ENCODE measurements at places on chromosomes 3 and 15.

- peak; percentile 62 for DNase-seq
These were observed 53.9 kb upstream of the MELTF start for GRCh38 chr3:197083486-197083885.

DNA sequence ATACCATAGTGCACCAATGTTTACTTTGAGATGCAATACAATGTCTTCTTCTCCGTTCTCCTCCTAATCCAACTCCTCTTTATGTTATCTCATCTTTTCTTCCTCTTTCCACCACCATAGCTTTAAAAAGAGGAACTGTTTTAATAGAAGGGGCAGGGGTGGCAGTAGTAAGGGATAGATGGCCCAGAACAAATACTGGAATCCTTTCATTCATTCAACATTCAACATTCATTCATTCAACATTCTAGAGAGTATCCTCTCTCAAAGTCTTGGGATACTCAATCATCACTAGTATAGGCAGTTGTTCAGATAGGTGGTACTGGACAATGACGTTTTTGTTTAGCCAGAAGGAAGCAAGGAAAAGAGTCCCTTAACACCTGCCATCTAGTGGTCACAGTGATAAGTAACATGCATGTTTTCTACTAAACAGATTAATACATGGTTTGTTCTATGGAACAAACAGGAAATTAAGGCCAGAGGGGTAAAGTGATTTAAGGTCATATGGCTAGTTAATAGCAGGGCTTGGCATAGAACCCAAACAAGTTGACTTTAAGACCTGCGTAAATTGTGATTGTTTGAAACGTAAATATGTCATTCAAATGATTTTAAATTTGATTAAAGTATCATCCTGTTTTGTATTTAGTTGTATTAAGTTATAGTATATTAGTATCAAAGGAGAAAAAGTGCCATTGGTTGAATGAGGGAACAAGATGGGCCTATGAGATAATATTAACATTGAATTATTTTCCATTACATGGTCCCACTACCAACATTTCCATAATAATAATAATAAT, 26.9 kb upstream of the EHHADH start:
- no peak for DNase-seq

- no peak for DNase-seq
These were observed 759 bp upstream of the ARID3B start for GRCh38 chr15:74540161-74540760.

DNA sequence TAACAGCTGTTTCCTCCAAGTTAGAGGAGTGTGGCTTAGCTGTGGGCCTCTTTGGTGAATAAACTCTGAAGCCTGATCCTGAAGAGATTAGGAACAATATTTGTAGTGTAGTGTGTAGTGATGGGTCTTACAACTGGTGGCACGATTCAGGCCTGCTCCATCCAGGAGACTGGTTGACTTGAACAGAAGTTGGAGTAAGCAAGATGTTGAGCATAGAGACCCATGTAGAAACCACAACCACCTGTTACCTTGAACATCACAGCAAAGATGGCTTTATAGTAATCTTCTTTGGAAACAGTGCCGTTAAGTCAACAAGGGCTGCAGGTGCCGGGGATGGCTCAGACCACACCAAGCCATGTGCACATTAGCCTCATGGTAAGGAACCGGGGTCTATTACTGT, 74.2 kb upstream of the RASGRP1 start:
- no peak for DNase-seq

GRCh38 chr3:79872483-79872882, 104.7 kb upstream of the ROBO1 start:
- no peak for DNase-seq

GRCh38 chr3:186696522-186696921, 20.6 kb upstream of the KNG1 start:
- DNase-seq, result no peak

GRCh38 chr3:170178651-170179050, 2.9 kb downstream of the PHC3 start:
- DNase-seq, result peak; percentile 30

DNA sequence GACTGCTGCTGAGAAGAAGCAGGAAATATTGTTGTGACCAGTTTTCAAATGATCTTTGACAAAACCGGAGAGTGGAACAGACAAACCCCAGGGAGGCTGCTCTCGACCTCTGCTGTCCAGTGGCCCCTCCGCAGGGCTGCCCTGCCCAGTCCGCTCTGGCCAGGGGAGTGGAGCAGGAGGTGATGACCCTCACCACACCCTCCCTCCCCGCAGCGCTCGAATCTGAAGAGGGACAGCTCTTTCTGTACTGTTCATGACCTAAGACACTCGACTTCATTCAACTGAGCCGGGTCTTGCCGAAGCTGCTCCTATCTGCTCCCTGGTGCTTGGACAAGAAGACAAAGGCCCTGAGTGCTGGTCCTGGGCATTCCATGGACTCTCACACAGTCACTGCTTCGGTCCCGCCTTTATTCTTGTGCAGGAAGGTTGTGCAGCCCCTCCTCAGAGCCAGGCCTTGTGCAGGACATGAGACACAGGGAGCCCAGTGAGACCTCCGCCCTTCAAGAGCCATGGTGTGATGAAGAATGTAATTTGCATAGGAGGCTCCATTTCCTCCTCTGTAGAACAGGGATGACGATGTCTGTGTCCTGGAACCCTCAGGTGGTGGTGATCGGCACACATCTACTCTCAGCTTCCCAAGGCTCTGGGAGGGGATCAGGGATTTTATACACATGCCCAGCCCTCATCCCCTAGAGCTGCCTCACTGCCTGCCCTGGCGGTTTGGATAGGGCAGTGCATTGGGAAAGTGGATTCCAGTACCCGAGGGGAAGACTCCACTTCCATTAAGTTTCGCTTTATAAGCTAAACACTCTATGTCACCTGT, 97.1 kb upstream of the PRR20G start:
- DNase-seq, result no peak

DNA sequence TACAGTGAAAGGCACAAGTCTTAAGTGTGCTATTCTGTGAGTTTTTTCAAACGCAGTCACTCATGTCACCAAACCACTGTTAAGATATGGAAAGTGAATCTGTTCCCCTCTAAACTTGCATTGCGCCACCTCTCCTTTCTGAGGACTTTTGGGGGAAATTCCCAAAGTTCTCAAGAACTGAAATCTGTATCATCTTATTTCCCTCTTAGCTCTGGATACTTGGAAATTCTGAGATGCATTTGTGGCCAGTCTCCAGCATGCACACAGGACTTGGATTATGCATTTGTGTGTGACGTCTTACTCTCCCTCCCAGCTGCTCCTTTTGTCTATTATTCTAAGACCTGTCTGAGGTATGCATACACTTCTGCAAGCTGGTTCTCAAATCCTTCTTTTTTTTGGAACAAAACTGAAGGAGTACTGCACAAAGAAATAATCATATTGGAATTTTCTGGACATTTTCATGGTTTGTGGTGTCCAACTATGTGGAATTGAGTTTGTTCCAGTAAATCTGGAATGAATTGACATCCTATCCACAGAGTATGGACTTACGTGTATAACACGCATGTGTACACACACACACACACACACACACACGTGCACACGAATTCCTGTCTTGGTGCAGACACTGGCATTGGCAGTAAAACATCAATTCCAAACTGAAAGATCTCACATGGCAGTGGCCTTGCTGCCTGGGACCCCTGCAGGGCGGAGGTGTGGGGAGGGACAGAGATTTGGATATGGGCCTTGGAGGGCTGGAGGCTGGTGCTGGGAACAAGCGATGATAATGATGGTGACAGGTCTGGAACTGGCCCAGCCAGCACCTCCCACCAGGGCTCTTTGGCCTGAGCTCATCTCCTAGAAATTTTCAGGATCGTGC, 8.2 kb upstream of the LCTL start:
- no peak for DNase-seq

- DNase-seq, result no peak
These were observed 133.3 kb downstream of the RPLP1 start for GRCh38 chr15:69585937-69586336.

DNA sequence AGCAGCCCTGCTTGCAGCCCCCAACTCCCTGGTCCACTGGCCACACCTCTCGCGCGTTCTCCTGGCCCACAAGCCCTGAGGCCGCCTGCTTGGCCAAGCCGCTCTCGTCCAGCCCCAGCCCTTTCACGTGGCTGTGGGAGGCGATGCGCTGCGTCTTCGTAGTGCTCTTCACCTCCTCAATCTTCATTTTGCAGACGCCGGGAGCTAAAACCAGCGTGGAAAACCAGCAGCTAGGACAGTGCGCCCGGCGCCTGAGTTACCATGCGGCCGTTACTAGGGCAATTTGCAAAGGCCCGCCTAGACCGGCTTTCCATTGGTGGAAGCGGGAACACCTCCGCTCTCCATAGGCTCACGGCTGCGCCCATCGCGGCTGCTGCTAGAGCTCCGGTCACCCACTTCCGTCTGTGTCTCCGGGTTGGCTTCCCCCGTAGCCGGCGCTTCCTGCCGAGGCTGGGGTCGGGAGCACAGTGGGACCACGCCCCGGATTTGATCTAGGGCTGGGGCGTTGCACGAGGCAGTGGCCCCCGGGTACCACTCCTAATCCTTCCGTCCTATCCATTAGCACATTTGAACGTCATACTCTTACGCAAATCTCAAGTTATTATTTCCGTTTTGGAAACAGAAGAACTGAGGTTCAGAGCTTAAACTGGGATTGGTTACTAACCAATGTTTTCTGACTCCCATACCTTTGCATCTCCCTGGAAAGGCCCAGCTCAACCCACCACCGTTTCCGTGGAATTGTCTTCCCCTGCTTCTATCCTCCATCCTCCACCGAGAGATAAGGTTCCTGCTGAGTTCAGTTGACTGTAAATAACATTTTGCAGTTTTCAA, at the start of gene RUVBL1:
TSS of gene RUVBL1 (minus strand) at position 275 of the 831 bp plus-strand sequence. CDS start at position 187, 88 bp downstream.
- DNase-seq, result peak; percentile 99

GRCh38 chr3:48466386-48467109, 20.0 kb downstream of the ATRIP start:
- peak; percentile 36 for DNase-seq

GRCh38 chr3:72487078-72487765, 361.0 kb downstream of the SHQ1 start:
- DNase-seq, result peak; percentile 71

- no peak for DNase-seq
These were observed 3.1 kb upstream of the CDV3 start for GRCh38 chr3:133570139-133570936.

DNA sequence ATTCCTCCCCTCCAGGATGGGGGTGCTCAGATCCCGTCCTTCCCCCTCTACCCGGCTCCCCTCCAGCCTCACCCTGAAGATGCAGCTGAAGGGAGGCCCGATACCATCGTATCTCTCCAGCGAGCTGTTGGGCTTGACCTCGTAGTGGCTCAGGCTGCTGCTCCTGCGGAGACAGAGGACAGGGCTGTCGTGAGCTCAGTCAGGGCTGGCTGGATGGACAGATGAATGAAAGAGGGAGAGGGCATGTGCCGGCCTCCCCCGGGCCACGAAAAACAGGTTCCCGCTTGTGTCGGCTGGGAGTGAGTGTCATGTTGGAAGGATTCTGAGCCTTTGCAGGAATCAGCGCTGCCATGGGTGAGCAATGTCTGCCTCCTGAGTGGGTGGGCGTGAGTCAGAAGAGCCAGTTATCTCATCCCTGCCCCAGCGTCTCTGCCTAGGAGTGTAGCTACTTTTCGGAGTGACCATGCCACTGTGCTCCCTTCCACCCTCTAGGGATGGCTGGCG, 35.2 kb downstream of the FEM1B start:
- DNase-seq, result no peak

GRCh38 chr15:62931650-62932049, 110.9 kb upstream of the TPM1 start:
- DNase-seq, result no peak

DNA sequence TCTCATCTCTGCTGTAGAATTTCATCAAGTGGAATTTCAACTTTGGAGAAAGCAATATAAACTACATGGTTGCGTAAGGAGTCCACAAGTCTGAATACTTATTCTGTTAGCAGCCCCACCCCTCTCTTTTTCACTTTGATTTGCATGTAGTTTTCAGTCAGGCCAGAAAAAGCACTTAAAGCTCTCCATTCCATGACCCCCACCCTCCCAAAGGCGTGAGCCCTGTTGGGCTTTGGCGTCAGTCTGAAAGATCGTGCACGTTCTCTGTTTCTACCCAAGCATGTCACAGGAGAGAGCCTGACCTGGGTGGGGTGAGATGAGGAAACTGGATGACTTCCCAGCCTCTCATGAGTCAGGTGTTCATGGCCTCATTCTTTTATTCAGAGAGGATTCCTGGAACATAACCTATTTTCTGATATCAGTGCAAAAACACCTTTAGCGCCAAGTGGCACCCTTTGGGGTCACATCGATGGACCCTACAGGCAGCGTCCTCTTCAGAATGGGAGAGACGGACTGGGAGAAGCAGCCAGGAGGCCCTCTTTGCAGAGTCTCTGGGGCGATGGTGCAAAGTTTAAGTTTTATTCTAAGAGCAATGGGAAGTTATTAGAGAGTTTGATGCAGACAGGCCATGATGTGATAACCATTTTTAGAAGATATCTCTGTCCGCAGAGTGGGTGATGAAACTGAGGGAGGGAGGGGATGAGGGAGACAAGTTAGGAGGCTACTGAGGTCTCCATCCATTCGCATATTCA, 55.8 kb downstream of the LSM3 start:
- DNase-seq, result no peak

GRCh38 chr3:4703054-4703480, 209.9 kb downstream of the ITPR1 start:
- DNase-seq, result no peak

DNA sequence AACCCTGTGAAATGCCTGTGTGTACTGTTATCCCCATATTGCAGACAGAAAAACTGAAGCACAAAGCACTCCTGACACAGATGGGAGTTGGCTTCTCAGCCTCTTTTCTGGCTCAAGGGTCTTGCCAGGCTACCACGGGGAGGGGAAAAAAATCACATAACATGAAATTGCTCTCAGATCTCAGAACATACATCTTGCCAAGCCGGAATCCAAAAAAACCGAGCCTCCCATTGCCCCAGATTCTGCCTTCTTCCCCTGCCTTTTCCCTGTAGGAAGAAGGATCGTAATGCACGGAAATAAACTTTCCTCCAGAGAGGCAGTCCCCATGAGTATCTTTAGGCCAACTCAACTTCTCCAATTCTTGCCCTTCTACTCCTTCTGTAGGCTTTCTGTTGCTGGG, 16.6 kb upstream of the MRPS22 start:
- DNase-seq, result no peak

DNA sequence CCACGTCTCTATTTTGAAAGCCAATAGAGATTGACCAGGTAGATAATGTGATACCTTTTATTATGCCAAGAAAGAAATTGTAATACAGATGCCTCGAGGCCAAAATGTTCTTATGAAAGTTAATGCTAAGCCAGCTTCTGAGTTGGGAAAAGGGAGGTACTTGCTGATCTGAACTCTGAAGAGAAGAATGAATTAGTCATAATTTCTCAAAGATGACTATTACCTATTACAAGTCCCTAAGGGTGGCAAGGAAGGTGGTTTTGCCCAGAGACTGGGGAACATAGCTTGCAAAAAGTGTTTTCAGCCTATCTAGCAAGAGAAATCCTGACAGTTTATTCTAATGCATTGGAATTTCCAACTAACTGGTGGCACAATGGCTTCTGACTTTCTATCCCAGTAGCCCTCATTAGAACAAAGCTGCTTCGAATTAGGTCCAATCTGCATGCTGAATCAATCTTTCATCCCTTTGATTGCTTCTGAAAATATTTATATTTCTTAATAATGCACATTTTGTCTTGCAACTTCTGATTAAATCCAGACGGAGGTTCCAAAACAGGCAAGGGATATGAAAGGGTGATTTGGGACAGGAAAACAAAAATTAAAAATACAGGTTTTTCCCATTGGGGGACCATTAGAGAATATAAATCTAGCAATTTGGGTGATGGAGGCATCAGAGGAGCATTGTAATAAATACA, 17.7 kb upstream of the NR2F2 start:
- DNase-seq, result no peak

- no peak for DNase-seq
These were observed 134.7 kb downstream of the KLF13 start for GRCh38 chr15:31461375-31461774.

GRCh38 chr3:131453533-131453932, 49.2 kb downstream of the MRPL3 start:
- DNase-seq, result no peak

GRCh38 chr3:146709969-146710368, 104.8 kb upstream of the PLSCR5 start:
- no peak for DNase-seq

All from stimulated activated CD4-positive, alpha-beta T cell treated with anti-CD3 and anti-CD28 coated beads, Interleukin-1b, Interleukin-23, amount 100 ng/mL, for 48 hours (primary cell).